HS-5 (cell line): ENCODE measurements at places on chromosomes 2 and 18.

GRCh38 chr18:26440644-26441043, 107.7 kb downstream of the KCTD1 start:
- no peak for DNase-seq

DNA sequence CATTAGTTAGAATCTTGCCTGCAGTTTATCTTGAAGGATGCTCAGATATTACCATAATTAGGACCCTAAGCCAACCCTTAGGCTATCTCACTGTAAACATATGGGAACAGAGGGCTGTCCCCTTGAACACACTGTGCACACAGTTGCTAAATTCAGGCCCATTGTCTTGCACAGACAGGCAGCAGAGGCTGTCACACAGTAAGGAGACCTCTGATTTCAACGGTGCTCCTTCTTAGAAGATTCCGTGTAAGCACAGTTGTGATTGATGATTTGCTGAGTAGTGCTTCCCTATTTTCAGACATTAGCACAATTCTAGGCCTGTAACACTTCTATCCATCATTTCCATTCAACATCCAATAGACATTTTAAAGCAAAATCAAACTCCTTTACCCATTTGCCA, 108.0 kb downstream of the RNF152 start:
- DNase-seq: no peak

DNA sequence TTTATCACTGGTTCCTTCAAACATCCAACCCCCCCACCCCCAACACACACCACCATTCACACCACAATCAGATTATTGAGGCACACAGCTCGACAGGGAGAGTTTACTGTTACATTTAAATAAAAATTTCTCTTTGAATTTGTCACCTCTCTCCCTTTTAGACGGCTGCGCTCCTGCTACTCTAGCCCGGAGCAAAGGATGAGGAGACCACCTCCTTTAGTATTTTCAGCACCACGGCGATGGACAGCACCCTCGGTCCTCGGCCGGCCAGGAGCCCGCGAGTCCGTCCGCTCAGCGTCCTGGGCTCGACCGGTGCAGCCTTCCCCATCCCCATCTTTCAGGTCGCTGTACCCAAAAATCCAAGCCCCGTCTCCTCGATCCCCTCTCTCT, 892 bp downstream of the CELF4 start:
- no peak for DNase-seq

- no peak for DNase-seq
Observed at GRCh38 chr2:236631856-236632291, 62.2 kb downstream of the ACKR3 start.
